Gastrocnemius medialis (tissue), 4 donors: ENCODE measurements at places on chromosomes 1 and 21. TPM values are rescaled to one million over a fixed set of nuclear protein-coding genes. Genes with fewer than 3 reads are reported as not detected.
A peak's percentile ranks its signal among the peaks of the same experiment; 100 is the strongest.

DNA sequence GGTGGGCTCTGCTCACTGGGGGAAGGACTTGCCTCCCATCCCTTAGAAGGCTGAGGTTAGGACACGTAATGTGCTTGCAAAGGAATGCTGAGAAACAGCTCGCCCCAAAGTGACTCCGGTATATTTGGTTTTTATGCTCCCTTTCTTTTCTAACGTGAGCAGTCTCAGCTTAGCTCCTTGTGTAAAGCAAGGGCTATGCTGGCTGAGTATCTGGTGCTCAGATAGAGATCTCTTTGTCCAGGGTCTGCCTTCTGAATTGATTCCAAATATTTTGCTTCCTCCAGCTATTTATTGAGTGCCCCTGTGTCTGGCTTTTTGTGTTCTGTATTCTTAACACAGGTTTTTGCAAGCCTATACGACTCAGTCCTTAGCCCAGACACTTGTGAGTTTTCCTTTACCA, 94.5 kb upstream of the ARTN start:
- DNase-seq = no peak
- H3K4me1 ChIP-seq = peaks cover 27% of the 10 kb centered on the region
- H3K4me3 ChIP-seq = no peak overlapping the region

GRCh38 chr1:182972829-182973228, 19.9 kb upstream of the SHCBP1L start:
- no peak overlapping the region for H3K4me3 ChIP-seq
- DNase-seq = no peak

DNA sequence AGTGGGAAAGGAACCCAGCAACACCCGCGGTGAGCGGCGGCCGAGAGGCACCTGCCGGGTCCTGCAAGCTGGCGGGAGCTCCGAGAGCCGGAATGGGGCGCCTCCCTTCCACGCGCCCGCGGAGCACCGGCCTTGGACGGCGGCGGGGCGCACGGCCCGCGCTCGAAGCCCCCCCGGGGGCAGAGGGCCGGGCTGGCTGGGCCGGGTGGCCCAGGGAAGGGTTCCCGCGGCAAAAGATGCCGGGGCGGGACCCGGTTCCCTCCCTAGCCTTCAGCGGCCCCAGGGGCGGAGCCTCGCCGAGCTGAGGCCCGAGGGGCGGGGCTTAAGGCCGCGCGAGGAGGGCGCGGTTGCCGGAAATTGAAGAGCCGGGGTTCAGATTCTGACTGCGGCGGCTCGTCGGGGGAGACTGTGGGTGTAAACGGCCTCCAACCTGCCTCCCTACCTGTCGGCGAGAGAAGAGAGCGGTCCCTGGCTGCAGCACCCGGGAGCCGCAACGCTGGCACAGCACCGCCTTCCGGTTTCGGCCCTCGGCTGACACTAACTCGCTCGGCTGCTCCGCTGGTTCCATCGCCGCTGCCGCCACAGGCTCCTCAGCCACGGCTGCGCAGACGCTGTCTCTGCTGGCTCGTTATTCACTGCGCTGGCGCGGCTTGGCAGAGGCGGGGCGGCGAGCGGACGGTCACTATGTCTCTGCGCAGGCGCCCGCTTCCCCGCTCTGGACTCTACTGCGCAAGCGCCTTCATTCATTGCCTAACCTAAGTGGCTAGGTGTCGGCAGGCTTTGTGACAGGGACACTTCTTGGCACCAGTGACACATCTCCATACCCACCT, at the start of gene RABIF:
Gene RABIF (minus strand): TSS at position 619 of the 830 bp plus-strand sequence. CDS start 51 bp downstream, at position 568.
- H3K36me3 ChIP-seq = peaks cover 17% of the 10 kb centered on the region
- peak within 1 kb of the TSS; percentile 93 for H3K27ac ChIP-seq
- peaks cover 9% of the 10 kb centered on the region for H3K4me1 ChIP-seq
- no peaks in the 10 kb centered on the region for H3K27me3 ChIP-seq
- peak; percentile 96 for DNase-seq

DNA sequence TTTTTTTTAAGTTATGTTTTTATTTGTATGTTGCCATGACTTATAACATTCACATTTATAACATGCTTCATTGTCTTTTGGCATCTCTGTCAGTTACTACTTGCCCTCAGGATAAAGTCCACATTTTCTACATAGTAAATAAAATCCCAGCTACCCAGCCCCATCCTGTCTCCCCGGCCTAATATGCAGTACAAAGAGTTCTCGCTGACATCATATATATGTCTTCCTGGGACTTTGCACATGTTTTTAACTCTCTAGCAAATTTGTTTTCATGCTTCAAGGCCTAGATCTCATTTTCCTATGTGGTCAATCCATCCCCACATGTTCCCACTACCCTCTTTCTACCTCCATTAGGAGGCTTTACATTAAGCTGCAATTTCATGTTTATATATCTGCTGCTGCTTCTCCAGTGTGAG, 33.0 kb upstream of the IVNS1ABP start:
- no peak for DNase-seq
- peaks cover 6% of the 10 kb centered on the region for H3K4me1 ChIP-seq
- no peaks in the 10 kb centered on the region for H3K27me3 ChIP-seq

DNA sequence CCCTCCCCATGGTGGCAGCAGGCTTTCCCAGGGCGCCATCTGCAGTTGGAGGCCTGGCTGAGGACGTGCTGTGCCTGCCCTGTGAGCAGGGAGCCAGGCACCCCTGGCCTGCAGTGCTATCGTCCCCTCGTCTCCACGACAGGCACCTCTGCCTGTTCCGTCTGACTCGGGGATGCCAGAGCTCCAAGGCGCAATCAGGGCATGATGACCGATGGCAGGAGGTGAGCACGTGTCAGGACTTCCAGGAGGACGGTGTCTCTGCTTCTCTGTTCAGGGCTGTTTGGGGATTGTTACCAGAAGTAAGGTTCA, 125.2 kb downstream of the PCBP3 start:
- H3K27me3 ChIP-seq = no peaks in the 10 kb centered on the region
- no peak overlapping the region for H3K27ac ChIP-seq
- H3K4me3 ChIP-seq = no peak overlapping the region
- no peaks in the 10 kb centered on the region for H3K4me1 ChIP-seq
- no peak for DNase-seq

DNA sequence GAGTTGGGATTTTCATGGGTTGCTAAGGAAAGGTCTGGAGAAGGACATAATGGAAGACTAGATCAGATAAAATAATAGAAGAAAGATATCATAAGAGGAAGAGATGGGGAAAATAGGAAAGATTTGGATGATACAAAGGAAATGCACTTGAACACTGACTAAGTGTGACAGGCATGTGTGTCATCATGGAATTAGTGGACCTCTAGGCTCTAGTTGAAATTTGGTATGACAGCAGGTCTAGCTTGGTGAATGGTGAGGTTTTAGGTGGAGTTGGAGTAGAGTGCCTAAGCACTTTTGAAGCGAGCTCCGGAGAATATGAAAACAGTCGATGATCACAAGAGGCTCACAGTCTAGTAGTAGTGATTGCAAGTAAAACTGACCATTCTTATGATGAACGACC, 73.0 kb upstream of the PTGS2 start:
- H3K27ac ChIP-seq = no peak overlapping the region
- H3K4me1 ChIP-seq = no peaks in the 10 kb centered on the region
- H3K4me3 ChIP-seq = no peak overlapping the region
- no peaks in the 10 kb centered on the region for H3K27me3 ChIP-seq

- no peaks in the 10 kb centered on the region for H3K4me1 ChIP-seq
- H3K27me3 ChIP-seq = no peaks in the 10 kb centered on the region
Measured at GRCh38 chr1:198633675-198634121, 5.1 kb upstream of the PTPRC start.

DNA sequence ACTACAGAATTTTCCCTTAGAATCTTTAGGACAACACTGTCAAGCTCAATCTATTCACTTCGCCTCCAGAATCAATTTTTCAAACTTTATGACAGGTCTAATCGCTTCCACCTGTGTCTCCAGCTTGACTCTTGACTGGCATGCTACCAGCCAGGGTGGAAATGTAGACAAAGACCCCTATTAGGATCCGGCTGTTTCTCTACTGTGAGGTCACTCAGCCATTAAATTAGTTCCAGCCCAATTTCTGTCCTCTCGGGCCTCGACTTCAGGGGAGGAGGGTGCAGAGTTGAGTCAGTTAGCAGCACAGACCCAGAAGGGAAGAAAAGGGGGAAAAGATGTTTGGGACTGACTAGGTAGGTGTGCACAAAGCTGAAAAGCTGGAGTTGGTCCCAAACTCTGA, 78.5 kb downstream of the HLCS start:
- DNase-seq = no peak
- H3K4me3 ChIP-seq = no peak overlapping the region
- no peak overlapping the region for H3K27ac ChIP-seq
- no peaks in the 10 kb centered on the region for H3K27me3 ChIP-seq
- H3K4me1 ChIP-seq = peaks cover 8% of the 10 kb centered on the region
- no peaks in the 10 kb centered on the region for H3K36me3 ChIP-seq

DNA sequence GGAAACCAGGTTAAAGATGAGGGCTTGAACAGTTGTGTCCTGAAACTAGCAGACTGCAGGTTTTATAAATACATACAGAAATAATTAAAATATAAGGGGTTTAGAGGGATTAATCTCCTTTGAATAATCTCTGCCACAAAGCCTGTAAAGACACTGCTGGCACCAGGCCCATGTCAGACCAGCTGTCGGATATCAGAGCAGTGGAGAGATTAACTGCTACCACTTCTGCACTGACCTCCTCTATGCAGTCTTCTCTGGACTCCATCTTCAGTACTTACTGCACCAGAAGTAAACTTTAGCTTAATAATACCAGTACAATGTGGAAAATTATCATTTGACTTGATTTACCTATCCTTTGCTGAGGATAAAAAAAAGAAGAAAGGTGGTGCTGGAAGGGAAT, 128.6 kb downstream of the LHX4 start:
- no peak overlapping the region for H3K4me3 ChIP-seq
- H3K4me1 ChIP-seq = peaks cover 5% of the 10 kb centered on the region
- H3K27ac ChIP-seq = no peak overlapping the region
- peak; percentile 32 for DNase-seq

GRCh38 chr1:55441489-55441888, 226.3 kb upstream of the USP24 start:
- H3K4me1 ChIP-seq = peaks cover 10% of the 10 kb centered on the region
- no peak for DNase-seq
- no peak overlapping the region for H3K27ac ChIP-seq
- H3K27me3 ChIP-seq = no peaks in the 10 kb centered on the region
- no peaks in the 10 kb centered on the region for H3K36me3 ChIP-seq

DNA sequence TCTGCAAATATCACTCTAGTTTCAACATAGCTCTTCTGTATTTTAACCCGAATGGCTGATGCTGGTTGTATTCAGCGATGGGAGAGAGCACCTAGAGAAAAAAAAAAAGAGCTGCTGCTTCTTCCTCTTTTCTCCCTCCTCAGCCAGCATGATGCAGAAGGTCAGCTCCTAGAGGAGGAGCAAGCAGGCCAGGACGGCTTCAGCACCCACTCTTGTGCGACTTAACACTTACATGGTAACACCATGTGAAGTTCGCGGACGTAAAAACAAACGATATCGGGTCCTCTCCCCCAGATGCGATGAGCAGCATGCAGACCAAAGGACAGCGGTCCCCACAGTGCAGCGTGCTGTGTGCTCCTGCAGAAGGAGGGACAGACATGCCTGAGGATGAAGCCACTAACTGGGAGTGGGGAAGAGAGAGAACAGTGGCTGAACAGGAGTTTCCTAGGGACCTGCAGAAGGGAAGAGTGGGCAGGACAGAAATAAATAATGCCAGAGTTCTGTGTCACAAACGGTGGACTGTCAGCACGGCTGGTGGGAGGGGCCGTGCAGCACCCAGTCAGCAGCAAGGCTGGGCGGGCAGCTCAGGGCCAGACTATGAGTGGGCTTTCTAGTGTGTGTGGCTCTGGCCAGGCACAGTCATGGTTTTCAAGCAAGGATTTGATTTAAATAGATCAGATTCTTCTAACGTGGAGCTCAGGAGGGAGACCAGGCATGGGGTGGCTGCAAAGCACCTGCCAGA, 11.4 kb upstream of the B3GALT5 start:
- no peaks in the 10 kb centered on the region for H3K27me3 ChIP-seq
- no peaks in the 10 kb centered on the region for H3K4me1 ChIP-seq
- no peak overlapping the region for H3K4me3 ChIP-seq
- H3K36me3 ChIP-seq = no peaks in the 10 kb centered on the region
- DNase-seq = no peak

S100A2 gene
- total RNA-seq = not detected

MFAP2 gene
- total RNA-seq = 0.34 TPM
